ENCODE measurements at places on chromosomes 4 and X.

DNA sequence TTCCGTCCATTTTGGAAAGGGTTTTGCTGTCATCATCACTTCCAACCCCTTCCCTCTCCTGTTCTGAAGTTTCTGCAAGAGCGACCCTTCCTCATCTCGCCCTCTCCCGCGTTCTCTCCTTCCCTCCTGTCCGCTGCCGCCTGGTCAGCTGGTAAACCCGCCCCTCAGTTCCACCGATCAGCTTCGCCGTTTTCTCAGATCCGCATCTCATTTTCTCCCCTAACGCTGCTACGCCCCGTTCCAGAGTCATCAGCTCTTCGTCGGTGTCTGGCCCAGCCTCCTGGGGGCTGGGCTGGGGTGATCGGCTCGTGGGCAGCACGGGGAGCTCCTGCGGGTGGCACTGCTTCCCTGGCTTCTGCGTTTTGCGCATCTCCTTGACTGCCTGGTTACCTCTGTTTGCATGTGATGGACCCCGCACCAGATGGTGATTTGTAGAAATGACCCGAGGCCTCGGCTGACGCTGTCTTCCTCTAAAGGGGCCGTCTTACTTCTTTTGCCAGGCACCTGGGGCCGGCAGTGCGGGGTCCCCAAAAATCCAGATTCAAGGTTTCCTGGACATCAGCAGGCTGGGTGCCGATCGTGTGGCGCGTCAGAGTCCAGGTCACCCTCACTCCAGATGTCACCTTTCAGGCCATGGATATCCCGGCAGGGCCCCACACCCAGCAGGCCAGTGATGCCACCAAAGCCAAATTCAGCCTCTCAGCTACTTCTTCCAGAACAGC lies 13.4 kb downstream of the CTBP1 start:
- peak; percentile 1 for DNase-seq

DNA sequence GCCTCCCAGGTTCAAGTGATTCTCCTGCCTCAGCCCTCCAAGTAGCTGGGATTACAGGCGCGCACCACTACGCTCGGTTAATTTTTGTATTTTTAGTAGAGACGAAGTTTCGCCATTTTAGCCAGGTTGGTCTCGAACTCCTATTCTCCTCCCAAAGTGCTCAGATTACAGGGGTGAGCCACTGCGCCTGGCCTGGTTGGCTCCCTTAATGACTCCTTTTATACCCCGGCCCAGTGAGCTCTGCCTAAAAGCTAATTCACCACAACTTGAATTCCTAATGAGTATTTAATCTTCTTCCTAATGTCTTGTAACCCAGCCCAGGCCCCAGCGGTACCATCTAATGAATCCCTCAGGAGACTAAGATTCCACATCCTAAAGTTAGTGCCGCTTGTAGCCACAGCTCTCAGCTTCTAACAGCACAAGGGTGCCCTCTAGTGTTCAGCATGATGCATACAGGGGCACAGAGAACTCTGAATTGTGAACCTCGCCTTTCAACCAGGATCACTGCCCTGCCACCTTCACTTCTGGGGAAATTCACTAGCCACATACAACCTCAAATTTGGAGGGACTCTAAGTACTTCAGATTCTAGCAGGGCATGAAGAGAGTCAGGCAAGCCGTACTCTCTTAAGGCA lies 89.5 kb downstream of the OR13H1 start:
- DNase-seq: peak; percentile 83

GRCh38 chrX:74295101-74295500 lies 8.9 kb upstream of the ZCCHC13 start:
- no peak for DNase-seq

DNA sequence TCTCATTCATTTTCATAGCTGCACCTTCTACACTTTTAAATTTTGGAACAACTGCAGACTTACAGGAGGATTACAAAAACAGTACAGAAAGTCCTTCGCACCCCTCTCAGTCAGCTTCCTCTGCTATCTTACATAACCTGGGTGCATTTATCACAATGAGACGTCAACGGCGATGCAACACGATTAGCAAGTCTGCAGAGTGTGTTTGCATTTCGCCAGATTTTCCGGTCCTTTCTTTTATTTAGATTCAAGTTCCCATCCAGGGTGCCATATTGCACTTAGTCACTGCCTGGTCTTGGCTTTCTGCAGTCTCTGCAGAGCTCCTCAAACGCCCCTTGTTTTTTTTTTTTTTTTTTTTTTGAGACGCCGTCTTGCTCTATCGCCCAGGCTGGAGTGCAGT lies 85.9 kb downstream of the ASMT start:
- DNase-seq: no peak

DNA sequence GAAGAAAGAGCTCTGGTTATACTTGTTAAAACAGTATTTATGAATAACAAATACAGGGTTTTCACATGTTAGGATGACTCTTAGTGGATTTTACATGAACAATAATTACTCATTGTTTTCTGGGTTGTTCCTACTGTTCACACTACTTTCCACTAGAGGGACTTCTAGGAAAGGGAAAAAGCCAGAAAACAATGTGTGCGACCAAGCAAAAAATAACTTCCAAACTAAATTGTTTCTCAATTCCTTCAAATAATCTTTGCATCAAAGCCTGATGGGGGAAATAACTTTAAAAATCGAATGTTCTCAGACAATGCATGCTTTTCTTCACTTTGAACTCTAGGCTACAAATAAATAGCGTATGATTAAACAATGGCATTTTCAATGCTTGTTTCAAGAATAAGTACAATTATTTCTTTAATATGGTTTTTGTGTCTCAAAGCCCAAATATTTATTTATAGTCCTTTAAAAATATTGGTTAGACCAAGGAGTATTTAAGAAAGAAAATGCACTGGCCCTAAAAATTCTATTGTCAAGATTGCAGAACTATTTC lies 72.1 kb upstream of the ETNPPL start:
- DNase-seq: peak; percentile 66

- peak; percentile 78 for DNase-seq
These were observed 34.3 kb downstream of the NLGN3 start for GRCh38 chrX:71178908-71179307.

GRCh38 chrX:70338290-70338689 lies 48.4 kb downstream of the KIF4A start:
- no peak for DNase-seq

DNA sequence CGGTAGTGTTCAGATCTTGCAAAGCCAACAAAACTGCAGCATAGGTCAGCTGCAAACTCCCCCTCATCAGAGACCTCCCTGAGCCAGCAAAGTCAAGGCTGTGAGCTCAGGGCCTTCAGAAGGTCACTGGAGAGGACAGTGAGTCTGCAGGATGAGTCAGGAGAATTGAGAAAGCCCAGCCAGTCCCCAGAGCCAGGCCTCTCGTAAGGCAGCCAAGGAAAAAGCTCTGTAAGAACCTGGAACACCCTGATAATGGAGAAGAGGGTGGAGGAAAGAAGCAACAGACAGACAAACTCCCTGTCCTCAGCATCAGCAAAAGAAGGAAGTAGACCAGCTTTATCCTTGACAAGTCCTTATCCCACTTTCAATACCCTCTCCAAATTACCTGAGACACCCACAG lies 33.0 kb downstream of the GRIA3 start:
- no peak for DNase-seq

GRCh38 chrX:103846386-103846785 lies 14.3 kb upstream of the RAB9B start:
- no peak for DNase-seq

GRCh38 chrX:44742480-44743155 lies 101.2 kb upstream of the DUSP21 start:
- no peak for DNase-seq

- no peak for DNase-seq
These were observed 15.6 kb upstream of the ADH4 start for GRCh38 chr4:99159699-99160098.

GRCh38 chr4:15797320-15797719 lies 19.2 kb downstream of the CD38 start:
- DNase-seq: no peak

DNA sequence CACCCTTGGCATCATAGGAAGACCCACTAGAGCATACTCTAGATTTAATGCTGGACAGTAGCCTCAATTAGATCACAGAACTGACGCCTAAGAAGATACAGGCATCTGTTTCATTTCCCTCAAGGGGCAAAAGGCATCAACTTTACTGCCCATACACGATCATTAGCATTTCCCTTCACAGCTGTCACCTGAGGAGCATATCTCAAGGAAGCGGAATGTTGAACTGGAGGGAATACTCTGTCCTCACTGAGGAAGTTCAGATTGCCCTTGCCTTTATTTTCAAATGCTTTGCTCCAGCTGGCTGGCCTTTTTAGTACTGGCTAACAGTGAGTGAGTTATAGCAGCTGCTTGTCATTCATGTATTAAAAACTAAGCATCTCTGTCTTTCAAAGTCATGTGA lies 508.4 kb upstream of the GALNT7 start:
- no peak for DNase-seq

- DNase-seq: no peak
These were observed 83.5 kb upstream of the GPM6B start for GRCh38 chrX:13900351-13900750.

DNA sequence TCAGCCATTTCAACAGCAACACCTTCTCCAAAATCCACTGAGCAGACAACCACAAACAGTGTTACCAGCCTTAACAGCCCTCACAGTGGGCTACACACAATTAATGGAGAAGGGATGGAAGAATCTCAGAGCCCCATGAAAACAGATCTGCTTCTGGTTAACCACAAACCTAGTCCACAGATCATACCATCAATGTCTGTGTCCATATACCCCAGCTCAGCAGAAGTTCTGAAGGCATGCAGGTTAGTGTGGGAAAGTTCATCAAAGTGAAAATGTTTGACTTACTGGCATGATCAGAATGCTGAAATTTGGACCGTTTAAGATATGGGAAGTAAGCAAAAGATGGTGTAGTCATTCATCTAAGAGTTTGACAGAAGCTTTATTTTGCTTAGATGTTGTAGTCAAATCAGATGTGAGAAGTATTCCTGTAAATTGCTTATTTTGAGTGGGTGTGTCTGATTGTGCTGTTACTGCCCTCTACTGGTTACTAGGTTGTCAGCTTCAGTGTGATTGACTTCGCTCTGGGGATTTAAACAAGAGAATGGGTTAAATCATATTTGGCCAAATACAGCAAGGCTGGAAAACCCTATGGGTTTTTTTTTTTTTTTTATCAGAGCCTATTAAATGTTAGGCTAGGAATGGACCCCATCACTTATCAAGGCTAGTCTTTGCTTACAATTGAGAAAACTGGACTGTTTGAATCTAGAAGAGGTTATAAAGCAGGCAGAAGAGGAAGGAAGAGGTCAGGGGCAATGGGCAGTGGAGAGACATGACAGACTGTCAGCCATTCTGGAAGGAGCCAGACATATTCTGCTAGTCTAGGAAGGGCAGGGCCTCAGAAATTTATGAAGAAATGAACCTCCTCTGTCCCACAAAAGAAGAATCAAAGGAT lies 130.3 kb downstream of the DIPK2B start:
- peak; percentile 41 for DNase-seq

DNA sequence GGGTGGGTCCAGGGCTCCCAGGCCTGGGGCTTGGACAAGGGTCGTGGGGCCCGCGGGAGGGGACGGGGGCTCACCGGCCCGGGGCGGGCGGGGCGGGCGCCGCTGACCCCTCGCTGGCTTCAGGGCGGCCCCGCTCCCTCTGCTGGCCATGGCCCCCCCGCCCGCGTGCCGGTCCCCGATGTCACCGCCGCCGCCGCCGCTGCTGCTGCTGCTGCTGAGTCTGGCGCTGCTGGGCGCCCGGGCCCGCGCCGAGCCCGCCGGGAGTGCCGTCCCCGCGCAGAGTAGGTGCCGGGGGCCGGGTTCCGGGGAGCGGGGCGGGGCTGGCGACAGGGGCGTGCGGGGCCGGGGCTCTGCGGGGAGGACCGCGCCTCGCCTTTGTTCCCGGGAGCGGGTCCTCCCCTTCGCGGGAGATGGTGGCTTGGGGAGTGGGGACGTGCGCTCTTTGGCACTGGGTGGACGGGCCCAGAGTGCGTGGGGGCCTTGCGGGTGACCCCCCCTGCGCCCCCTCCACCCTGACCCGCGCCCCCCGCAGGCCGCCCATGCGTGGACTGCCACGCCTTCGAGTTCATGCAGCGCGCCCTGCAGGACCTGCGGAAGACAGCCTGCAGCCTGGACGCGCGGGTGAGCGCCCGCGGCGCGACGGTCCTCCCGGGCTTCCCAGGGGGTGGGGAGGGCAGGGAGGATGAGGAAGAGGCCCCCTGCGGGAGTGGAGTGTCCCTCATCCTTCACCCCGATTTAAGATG lies 16.8 kb upstream of the NAT8L start:
- DNase-seq: no peak

DNA sequence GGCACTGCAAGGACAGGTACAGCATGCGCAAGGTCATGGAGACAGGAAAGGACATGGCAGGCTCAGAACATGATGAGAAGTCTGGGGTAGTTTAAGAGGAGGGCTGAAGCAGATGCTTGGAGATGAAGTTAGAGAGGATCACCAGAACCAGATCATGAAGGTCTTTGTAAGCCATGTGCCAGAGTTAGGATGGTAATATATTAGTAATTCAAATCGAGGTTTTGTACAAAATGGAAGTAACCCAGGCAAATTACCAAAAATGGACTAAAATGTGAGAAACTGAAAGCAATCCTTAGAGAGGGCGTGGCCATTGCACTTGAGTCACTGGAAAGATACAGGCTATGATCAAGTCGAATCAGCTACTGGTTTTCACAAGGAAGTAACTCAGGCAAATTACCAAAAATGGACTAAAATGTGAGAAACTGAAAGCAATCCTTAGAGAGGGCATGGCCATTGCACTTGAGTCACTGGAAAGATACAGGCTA lies 13.5 kb downstream of the RXFP1 start:
- no peak for DNase-seq

DNA sequence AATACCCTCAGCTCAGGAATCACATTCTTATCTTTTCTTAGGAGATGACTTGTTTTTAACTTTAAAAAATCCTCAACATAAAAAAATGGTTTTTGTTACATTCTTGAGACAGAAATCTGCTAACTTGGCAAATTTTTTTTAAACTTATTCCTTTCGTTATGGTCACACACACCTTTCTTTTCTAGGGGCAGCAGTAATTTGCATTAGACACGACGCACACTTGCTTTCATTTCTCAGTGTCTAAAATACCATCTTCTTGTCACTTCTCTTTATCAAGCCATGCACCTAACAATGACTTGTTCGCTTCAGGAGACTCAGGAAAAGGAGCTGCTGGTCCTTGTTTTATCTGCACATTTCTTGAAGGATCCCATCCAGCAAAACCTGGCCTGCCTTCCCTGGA lies 112.6 kb upstream of the TBL1X start:
- no peak for DNase-seq

DNA sequence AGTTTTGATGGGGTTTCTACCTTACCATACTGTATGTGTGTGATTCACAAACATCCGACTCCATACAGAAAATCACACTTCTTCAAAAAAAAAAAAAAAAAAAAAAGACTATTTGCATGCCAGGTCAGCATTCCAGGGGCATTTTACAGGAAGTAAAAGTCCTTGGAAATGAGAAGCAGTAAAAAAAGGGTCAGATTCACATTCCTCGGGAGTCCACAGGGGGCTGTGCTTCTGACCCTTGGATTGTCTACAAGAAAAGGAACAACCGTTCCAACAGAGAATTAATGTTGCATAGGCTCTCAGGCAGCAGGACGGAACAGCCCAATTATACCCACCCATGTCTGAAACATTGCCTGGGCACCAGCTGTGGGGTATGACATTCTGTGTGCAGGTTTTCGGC lies 290.3 kb downstream of the LDB2 start:
- peak; percentile 30 for DNase-seq

All from GM23338 (cell line).